ENCODE measurements at places on chromosomes 13 and 19. TPM values are rescaled to one million over a fixed set of nuclear protein-coding genes. Genes with fewer than 3 reads are reported as not detected.
A peak's percentile ranks its signal among the peaks of the same experiment; 100 is the strongest.

DNA sequence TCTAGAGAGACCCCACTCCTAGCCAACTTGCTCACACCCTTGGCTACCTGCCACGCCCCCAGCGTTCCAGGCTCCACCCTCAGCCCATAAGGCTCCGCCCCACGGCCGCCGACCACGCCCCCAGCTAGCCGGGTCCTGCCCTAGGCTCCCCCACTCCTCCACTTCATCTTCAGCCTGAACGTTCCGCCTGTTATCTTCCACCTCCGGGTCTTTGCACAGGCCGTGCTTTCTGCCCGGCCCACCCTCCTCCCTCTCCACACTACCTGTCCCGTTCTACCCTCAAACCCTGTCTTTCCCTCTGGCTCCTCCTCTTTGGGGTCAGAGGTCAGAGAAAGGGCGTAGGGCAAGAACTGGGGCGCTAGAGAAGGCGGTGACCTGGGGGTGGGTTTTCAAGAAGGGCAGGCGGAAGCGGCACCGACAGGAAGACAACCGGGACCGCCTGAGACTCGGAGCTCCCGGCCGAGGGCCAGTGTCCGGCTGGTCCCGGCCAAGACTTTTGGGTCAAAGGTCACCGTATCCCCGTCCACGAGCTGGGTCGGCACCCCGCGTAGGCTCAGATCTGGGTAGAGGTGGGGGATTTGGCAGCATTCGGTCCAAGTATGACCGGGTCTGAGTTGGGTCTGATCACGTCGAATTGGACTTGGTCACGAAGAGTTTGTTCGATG is 2.2 kb downstream of the PDE4C start:
- no peak for DNase-seq

DNA sequence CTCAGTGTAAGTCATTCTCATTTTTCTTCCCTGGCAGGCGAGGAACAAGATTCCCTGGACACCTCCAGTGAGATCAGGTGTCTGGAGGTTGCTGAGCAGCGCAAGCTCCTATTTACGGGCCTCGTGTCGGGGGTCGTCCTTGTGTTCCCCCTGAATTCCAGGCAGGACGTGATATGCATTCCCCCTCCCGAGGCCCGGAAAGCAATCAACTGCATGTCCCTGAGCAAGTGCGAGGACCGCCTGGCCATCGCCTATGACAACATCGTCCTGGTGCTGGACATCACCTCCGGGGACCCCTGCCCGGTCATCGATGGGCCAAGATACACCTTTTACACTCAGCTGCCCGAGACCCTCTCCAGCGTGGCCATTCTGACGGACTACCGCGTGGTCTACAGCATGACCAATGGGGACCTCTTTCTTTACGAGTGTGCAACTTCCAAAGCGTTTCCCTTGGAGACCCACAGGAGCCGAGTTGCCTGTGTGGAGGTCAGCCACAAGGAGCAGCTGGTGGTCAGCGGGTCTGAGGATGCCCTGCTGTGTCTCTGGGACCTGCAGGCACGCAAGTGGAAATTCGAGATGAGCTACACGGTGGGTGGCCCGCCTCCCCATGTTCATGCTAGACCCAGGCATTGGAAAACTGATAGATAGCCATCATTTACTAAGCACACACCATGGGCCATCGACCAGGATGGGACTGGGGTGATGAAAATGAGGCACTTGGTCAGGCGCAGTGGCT is 21.5 kb upstream of the SIN3B start:
- no peak for DNase-seq

DNA sequence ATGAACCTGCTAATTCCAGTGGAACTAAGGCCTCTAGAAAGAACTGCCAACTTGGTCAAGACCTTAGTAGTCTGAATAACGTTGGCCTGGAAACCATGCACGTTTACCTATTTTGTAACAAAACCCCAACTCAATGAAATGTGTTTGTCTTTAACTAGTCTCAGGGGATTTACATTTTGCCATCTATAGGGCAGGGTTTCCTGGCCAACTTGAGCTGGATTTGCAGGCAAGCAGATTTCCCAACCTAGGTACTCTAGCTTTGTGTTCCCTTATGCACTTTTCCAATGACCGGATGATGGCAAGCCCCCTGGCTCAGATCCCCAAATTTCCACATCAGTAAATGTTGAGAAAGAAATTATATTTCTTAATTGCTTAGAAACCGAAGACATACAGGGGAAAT is 114.5 kb downstream of the IRS2 start:
- no peak for DNase-seq

GRCh38 chr13:113407103-113407530 is 43.2 kb upstream of the GRTP1 start:
- DNase-seq = peak; percentile 58

PSG7 gene
- total RNA-seq = not detected

- no peak for DNase-seq
Measured at GRCh38 chr13:114324334-114324733, 10.0 kb downstream of the CHAMP1 start.

ZNF471 gene
- total RNA-seq = 7.2 TPM

Measured in cardiac septum (tissue), 1 donor.